K562 (cell line): ENCODE measurements at places on chromosomes 3 and 15. TPM values are rescaled to one million over a fixed set of nuclear protein-coding genes. Genes with fewer than 3 reads are reported as not detected.
A peak's percentile ranks its signal among the peaks of the same experiment; 100 is the strongest.

GRCh38 chr3:37824954-37825328 lies 36.7 kb upstream of the CTDSPL start:
- DNase-seq = no peak

DNA sequence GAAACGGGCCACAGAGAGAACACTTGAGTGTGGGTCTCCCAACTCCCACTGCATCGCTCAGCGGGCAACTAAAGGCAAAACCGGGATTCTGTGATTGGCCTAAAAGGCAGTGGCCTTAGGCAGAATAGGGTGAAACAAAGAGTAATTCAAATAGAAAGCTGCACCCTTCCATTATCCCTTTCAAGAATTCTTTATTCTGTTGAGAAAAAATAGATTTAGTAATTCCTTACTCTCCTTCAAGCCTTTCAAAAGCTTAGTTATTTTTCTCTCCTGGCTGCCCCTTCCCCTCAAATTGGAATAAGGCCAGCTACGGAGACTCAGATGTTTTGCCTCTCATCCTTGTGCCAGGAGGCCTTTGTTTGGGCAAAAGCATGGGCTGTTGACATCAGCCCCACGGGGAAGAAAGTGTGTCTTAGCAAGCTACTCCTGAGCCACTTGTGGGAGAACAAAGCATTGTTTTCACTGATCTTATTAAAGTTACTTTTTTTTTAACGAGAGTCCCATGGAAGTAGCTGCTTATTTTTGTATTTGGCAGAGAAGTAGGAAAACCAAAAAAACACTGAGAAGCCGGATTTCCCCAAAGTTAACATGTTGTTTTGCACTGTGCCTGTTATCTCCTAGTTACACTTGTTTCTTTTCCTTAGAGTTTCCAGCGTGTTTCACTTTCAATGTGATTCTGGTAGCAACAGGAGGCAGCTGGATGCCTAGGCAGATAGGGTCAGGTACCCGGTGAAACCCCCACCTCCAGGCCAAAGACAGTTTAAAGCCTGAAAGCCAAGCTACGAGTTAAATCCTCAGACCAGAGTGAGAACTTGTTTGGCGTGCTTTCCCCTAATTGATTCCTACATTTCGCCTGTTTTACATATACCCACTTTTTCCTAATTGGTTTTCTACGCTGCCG lies 2.2 kb downstream of the ST6GAL1 start:
- peak; percentile 69 for DNase-seq

The C2CD4A gene
- not detected in 2 replicates for total RNA-seq

The TXNRD3 gene
- total RNA-seq = 1.5 and 2.1 TPM in 2 replicates

The C2CD4B gene
- not detected in 2 replicates for total RNA-seq

- DNase-seq = no peak
Observed at GRCh38 chr15:99399061-99399460, 147.8 kb downstream of the LRRC28 start.

DNA sequence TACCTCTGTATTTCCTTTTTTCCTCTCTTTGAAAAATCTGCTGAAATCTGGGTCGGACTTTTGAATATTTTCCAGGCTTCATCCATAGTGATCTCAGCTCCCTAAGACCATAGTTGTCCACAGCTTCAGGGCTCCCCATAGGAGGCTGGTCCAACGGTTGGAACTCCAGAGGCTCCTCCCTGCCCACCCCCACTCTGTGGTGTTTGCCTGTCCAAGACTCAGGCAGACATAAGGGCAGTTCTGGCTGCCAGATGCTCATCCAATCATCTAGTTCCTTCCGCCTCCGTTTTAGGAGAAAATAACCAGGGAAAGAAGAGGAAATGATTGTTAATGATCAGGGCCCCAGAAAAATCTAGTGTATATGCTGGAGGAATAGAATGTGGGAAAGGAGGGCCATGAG lies 27.9 kb upstream of the PRTG start:
- DNase-seq = no peak

DNA sequence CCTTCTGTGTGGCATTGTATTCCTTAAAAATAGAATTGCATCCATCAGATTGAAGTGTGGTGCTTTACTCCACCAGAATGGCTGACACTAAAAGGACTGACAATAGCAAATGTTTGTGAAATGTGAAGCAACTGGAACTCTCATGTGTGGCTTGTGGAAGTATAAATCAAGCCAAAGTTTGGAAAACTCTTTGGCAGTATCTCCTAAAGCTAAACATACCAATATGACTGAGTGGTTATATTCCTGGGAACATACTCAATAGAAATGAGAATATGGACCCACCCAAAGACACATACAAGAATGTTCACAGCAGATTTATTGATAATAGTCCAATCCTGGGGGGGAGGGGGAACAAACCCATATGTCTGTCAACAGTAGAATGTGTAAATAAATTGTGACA lies 87.1 kb downstream of the RARB start:
- no peak for DNase-seq

The ITIH1 gene
- total RNA-seq = 0.11 and 0.31 TPM in 2 replicates

DNA sequence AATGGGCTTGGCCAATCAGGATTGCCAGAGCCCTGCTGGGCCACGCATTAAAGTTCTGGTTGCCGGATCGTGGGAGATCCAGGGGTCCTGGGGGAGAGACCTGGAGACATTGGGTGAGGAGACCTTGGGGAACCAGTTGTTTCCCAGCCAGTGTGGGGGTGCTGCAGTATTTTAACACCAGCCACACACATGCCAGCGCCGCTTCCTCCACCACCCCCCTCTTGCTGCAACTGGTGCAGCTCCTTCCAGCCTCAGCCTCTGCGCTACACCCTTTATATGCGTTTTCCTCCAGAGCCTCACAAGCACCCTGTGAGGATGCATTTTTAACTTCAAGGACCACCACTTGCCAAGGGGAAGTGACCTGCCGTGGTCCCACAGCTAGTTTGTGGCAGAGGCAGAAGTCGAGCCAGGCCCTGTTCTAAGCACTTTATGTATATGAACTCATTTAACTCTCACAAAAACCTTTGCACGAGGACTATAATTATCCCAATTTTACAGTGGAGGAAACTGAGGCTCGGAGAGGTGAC lies 29.4 kb upstream of the GRIP2 start:
- DNase-seq = no peak

- DNase-seq = no peak
Observed at GRCh38 chr3:131387796-131388489, 6.4 kb downstream of the NUDT16 start.

The STAC gene
- not detected in 2 replicates for total RNA-seq

The RTP3 gene
- not detected in 2 replicates for total RNA-seq

The PLXNB1 gene
- total RNA-seq = 11.4 and 13.9 TPM in 2 replicates

DNA sequence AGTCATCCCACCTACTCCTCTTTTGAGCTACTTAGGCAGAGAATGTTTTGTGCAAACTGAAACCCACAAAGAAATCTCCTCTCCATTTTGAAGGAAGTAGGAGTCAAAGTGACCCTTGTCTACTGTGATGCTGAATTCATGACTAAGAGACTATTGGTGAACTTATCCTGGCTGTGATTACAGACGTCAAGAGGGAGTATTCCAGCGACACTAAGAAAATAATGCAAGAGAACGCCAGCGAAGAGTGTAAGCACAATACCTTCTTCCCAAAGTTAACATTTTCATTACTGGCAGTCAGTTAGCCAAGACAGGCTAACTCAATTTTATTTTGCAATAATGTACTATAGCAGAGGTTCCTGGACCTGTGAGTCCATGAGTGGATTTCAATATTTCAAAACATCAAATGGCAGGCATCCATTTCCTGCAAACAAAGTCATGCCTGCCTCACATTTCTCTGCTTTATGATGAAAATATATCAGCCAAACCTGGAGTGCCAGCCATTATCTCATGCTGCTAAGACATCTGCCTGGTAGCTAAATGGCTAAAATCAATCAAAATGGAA lies 59.0 kb downstream of the CTNNB1 start:
- DNase-seq = no peak

DNA sequence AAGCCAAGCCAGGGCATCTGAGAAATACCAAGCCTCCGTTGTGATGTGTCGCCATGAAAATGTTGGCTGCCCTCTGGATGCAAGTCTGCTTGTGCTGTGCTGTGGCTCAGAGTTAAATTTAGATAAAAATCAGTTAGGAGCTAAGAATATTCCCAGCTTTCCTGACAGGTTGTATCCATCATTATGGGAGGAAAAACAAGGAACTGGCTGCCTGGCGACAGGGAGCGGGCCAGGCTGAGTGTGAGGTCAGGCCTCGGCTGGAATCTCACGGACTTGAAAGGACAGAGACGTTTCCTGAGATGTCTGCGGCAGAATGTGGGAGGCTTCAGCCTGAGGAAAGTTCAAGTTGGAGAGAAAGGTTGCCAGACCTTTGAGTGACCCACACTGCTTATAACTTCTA lies 213.8 kb downstream of the THSD4 start:
- DNase-seq = no peak

DNA sequence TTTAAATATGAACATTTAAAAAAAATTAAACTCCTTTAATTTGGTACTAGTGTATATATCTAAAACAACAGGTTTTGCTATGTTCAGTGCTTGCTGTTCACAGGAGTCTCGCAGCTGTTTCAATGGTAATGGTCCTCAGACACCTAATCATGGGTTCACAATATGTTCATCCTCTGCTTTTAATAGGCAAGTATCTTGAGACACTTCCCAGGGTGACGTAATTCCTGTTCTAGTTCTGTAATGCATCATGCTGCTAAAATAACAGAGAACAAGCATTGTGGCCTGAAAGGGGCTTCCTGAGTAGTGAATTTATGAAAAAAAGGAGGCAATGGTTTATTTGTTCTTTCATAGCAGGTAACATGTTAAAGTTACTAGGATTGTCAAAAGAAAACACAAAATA lies 625.2 kb upstream of the GBE1 start:
- DNase-seq = no peak

The MASP1 gene
- total RNA-seq = 0.13 and 0.22 TPM in 2 replicates

- DNase-seq = peak; percentile 74
Observed at GRCh38 chr3:169147238-169148008, 516.1 kb downstream of the MECOM start.

The DUSP7 gene
- 15.8 and 16.6 TPM in 2 replicates for total RNA-seq

The PYGO1 gene
- 0.07 TPM in 1 of 2 replicates, not detected in the other for total RNA-seq

- no peak for DNase-seq
Observed at GRCh38 chr3:169759256-169759655, 5.6 kb downstream of the TERC start.

DNA sequence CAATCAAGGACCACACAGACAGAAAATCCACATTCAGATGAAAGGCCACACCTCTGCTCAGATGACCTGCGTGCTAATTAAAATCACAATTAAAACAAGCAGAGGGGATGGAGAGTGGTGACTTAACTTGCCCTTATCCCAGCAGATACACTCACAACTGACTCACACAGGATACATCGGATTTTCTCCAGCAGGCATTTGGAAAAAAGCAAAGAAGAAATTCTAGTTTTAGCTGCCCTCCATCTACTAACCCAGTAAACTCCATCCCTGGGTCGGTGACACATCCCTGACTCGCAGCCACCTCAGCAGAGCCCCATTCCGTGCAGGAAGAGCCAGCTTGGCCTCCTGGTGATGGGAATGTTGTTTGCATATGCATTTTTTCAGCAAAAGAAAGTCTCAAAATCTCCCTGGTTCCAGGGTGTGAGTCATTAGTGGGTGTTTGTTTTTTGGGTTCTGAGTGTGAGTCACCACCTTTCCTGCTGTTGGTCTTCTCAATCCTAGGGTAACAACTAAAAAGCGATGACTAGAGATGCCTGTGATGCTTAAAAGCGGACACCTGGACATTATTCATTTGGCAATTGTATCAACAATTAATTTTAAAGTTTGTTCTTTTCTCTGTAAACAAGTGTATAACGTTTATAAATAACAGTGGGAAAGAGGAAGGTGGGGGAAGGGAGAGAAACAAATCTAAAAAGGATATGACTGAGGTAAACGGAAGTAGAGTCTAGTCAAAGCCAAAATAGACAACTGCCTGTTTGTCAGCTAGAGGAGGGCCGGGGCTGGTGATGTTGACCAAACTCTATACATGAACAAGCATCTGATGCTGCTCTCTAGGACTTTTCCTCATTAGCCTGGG lies 49.8 kb upstream of the SLC4A7 start:
- no peak for DNase-seq

- no peak for DNase-seq
Observed at GRCh38 chr3:168574455-168575158, 478.9 kb upstream of the GOLIM4 start.

The SLC9C1 gene
- not detected in 2 replicates for total RNA-seq

GRCh38 chr3:38268522-38268921 lies 2.9 kb downstream of the SLC22A13 start:
- DNase-seq = no peak
